Amniotic epithelial cell (primary cell): ENCODE measurements at places on chromosomes 12 and 14.

- DNase-seq: peak; percentile 45
Observed at GRCh38 chr12:121499929-121500793, 80.7 kb downstream of the KDM2B start.

DNA sequence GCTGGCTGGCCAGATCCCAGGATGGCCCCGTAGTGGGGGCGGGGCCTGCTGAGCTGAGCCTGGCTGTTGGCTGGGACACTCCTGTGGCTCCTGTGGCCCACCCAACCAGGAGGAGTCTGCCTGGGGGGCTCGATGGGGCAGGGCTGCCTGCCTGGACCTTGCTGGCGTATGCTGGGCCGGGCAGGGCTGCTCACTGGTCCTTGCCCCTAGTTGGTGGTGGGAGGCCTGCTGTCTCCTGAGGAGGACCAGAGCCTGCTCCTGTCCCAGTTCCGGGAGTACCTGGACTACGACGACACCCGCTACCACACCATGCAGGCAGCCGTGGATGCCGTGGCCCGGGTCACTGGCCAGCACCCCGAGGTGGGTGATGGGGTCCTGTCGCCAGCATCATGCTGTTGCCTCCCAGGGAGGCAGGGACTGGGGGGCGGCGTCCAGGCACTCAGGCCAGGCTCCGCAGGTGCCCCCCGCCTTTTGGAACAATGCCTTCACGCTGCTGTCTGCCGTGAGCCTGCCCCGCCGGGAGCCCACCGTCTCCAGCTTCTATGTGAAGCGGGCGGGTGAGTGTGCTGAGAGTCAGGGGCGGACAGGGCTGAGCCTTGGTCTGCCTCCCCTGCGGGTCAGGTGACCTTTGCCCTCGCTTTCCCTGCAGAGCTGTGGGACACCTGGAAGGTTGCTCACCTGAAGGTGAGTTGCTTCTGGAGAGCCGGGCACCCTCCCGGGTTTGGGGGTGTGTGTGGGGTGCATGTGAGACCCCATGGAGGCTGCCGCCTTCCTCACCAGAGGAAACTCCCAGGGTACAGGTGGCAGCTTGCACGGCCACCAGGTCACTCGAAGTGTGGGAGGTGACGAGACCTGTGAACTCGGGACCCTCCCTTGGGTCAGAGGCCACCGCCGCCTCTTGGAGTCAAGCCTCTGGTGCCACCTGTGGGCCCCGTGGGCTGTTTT is 3.4 kb downstream of the NOC4L start:
- no peak for DNase-seq

DNA sequence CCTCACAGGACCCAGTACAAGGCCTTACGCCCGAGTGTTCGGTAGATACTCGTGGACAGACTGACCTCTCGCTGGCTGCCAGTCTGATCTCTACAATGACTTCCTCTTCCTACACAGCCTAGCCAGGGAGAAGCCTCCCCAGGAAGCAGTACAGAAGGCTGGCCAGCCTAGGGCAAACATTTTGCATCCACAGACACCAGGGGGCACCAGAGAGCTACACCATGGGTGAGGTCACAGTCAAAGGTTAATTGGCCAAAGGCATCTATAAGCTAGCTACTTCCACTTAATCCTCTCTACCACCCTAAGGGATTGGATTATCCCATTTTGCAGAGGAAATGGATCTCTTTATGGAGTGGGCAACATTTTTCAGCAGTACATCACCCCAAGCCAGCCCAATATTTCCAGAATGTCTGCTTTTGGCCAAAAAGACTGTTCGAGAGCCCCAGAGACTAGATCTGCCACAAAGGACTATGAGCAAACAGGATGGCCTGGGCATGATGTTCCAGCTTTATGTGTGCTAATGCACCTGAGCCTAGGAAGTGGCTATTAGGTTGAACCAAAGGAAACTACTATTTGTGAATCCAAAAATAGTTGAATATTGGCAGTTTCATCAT is 14.6 kb upstream of the PNMA1 start:
- peak; percentile 78 for DNase-seq

DNA sequence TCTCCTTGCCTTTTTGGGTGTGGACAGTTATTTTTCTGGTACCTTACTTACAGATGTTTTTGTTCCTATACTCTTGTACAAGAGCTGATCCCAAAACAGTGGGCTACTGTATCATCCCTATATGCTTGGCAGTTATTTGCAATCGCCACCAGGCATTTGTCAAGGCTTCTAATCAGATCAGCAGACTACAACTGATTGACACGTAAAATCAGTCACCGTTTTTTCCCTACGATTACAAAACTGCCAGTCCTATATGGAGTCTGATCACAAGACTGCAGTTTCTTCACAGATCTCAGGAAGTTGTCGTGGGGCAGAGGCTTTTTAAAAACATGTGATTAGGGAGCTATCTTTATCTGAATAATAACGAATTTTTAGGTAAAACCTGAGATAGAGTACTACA is 1.3 kb downstream of the LYSET start:
- no peak for DNase-seq

- peak; percentile 31 for DNase-seq
Observed at GRCh38 chr14:68377459-68377858, 415.4 kb downstream of the ZFP36L1 start.

GRCh38 chr14:54501480-54501879 is 8.2 kb upstream of the CGRRF1 start:
- no peak for DNase-seq

- DNase-seq: no peak
Observed at GRCh38 chr14:56004323-56004722, 113.9 kb upstream of the PELI2 start.

DNA sequence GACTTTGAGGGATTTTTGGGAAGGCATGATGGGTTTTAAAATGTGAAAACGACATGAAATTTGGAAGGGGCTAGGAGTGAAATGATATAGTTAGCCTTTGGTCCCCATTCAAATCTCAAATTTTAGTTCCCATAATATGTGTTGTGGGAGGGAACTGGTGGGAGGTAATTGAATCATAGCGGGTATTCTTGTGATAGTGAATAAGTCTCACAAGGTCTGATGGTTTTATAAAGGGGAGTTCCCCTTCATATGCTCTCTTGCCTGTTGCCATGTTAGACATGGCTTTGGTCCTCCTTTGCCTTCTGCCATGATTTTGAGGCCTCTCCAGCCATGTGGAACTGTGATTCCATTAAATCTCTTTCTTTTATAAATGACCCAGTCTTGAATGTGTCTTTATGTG is 72.8 kb downstream of the SLC16A7 start:
- DNase-seq: no peak

DNA sequence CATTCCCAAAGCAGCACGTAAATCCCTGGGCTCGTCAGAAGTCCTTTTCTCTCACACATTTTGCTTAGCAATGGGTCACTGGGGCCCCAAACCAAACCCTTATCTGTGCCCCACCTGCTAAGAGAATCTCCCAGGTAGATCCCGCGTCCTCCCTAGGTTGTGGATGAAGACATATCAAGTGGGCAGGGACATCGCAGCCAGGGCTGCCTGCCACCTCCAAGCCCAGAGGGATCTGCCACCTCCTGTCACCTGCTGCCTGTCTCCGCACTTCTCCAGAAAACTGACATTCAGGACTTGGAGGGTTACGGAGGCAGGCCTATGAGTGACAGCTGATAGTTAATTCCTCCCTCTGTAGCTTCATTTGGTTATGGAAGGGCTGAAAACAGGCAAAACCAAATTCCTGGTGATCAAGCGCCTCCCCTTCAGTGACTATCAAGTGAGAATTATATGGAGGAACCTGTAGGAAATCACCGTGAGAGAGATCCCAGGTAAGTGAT is 19.5 kb downstream of the BCL11B start:
- DNase-seq: no peak

GRCh38 chr12:121296618-121297434 is at the start of gene CAMKK2:
Gene CAMKK2 (minus strand): TSS chr12:121296709. CDS start chr12:121274526, 22,183 bp downstream.
- DNase-seq: peak; percentile 62

DNA sequence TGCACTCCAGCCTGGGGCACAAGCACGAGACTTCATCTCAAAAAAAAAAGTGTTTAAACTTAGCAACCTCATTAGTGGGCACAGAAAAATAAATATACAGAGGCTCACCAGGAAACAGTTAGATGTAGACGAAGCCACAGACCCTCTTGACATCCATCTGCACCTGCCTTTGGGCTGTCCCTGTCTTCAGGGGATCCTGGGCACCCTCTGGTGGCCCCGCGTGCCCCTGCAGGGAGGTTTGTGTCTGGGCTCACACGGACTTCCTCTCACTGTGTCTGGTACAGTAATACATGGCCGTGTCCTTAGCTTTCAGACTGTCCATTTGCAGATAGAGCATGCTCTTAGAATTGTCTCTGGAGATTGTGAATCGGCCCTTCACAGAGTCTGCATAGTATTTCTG is 916.5 kb downstream of the TMEM121 start:
- DNase-seq: no peak

DNA sequence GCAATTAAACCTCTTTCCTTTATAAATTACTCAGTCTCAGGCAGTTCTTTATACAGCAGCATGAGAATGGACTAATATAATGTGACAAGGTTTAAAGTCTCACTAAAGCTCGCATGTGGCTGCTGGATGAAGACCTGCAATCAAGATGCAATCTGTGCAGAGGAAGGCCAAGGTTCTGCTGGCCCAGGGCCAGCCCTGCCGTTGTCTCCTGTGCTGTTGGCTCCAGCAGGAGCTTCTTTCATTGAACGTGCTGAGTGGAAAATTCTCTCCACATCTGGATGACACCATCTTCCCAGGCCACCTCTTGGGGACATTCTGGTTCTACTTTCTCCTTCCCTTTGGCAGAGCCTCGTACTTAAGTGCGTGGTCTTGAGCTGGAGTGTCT is 742.2 kb downstream of the VRK1 start:
- no peak for DNase-seq

- no peak for DNase-seq
Observed at GRCh38 chr14:103556946-103557758, 5.3 kb downstream of the BAG5 start.

DNA sequence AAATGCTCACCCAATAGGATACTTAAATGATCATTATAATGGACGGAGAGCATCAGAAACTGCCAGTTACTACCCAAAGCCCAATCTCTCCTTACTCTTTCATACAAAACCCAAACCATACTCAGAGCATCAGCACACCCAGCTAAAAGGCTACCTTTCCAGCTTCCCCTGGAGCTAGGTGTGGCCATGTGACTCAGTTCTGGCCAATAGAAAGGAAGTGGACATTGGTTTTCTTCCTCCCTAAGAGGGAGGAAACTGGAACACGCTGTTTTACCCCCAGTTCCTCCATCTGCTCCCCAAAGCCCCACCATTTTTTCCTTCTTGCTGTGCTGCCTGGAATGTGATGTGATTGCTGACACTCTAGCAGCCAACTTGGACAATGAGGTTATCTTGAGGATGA is 50.7 kb downstream of the SCARB1 start:
- DNase-seq: no peak

DNA sequence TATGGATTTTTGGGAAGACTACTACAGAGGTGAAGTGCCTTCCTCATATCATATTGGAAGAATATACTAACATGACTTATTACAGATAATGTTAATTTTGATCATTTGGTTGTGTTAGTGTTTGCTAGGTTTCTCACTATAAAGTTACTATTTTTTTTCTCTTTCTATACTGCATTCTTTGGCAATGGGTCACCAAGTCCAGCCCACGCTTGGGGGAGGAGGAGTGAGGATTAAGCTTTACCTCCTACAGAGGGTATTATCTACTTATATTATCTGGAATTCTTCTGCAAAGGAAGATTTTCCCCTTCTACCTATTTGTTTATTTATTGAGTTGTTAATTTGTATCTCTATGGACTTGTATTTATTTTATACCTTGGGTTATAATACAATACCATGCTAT is 31.5 kb downstream of the SCN8A start:
- peak; percentile 74 for DNase-seq

- no peak for DNase-seq
Observed at GRCh38 chr12:93689076-93689834, 12.1 kb downstream of the CRADD start.

- DNase-seq: no peak
Observed at GRCh38 chr12:54700301-54700700, 52.1 kb upstream of the DCD start.

GRCh38 chr12:118337194-118337838 is 35.4 kb downstream of the TAOK3 start:
- DNase-seq: no peak

- no peak for DNase-seq
Observed at GRCh38 chr14:96065661-96066459, 26.7 kb downstream of the C14orf132 start.

GRCh38 chr14:70567791-70568190 is 32.7 kb downstream of the MED6 start:
- peak; percentile 48 for DNase-seq

DNA sequence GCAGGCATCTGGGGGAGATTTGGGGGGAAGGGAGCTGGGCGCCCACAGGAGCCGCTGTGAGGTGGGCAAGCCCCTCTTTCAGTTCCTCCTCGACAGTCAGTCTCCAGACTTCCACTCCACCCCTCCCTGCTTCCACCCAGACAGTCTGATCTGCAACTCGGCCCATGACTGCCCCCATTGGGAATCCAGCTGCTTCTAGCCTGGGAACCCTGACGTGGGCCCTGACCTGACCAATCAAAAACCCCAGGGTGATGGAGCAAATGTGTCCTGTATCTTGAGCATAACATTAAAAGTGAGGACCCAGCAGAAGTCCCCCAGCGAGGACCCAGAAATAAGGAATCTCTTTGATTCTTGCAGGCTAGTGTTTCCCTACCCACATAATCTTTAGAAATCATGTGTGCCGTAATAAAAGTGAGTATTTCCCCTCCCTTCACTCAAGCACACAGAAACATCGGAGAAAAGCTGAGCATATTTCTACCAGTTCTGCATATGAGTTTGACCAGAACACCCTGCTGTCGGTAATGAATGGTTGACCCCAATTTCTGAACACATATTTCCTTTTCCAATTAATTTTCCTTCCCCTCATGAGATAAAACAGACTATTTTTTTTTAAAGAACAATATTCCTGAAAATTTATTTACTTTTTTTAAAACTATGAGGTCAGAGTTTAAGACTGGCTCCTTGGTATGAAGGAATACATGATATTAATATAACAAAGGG is 6.4 kb downstream of the SSH1 start:
- DNase-seq: peak; percentile 92

DNA sequence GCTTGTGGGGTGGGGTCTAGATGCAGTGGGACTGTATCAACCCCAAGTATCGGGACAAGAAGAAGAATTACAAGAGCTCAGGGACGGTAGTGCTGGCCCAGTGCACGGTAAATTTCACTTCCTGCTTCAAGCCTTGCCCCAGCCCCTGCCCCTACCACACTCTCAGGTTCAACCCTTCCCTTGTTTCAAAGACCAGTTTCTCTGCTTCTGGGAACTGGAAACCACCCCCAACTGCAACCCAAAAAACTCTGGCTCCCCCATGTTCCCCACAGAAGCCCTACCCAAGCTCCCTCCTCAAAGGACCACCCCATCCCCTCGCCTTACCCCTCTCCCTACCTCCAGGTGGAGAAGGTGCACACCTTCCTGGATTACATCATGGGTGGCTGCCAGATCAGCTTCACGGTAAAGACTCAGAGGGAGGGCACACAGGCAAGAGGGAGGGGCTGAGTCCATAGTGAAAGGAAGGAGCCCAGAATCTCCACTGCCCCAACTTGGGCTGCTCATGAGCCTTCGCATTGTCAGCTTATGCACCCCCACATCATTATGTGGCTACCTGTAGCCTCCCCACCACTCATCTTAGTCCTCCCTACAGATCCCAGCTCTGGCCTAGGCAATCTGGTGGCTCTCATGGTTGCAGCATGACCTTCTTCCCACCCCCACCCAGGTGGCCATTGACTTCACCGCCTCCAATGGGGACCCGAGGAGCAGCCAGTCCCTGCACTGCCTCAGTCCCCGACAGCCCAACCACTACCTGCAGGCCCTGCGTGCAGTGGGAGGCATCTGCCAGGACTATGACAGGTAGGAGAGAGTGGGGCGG is 4.3 kb downstream of the CPNE6 start:
- DNase-seq: no peak
